ENCODE measurements at places on chromosomes 7 and 10.
A peak's percentile ranks its signal among the peaks of the same experiment; 100 is the strongest.

GRCh38 chr10:124967255-124967654 lies 25.3 kb downstream of the ZRANB1 start:
- DNase-seq, result no peak

GRCh38 chr10:48442809-48443177 lies 136.3 kb downstream of the MAPK8 start:
- no peak for DNase-seq

GRCh38 chr10:99693933-99694583 lies 34.7 kb downstream of the ENTPD7 start:
- no peak for DNase-seq

DNA sequence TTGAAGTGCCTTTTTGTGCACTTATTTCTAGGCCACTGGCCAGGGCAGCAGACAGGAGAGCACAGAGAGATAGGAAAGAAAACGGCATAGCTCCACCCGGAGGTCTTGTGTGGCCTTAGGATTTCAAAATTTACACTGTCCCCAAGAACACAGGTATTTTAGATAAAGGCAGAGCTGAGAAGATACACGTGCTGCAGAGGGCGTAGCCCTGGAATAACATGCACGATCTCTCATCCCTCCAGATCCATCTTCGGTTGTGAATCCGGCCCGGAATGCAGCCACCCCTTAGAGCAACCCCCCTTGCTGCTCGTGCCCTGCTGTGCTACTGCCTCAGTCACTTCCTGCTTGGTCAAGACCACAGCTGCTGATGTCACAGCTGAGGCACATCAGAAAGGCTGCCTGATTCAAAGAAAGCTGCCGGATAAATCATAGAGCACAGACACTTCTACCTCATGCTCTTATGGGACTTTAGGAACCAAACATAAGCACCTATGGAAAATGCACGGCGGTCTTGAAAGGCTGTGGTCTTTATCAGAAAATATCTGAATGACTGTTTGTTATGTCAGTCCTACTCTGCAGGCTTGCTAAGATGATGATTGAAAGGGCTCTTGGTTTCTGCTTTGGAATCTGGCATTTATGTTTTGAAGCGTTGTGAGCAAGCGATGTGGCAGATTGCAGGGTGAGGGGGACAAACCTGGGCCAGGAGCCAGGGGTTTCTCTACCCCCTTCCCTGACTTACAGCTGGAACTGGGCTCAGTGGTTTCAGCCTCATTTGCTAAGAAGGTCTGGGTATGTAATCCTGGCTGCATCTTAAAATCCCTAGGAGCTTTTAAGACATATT lies 152.0 kb downstream of the SVIL start:
- DNase-seq, result peak; percentile 38

DNA sequence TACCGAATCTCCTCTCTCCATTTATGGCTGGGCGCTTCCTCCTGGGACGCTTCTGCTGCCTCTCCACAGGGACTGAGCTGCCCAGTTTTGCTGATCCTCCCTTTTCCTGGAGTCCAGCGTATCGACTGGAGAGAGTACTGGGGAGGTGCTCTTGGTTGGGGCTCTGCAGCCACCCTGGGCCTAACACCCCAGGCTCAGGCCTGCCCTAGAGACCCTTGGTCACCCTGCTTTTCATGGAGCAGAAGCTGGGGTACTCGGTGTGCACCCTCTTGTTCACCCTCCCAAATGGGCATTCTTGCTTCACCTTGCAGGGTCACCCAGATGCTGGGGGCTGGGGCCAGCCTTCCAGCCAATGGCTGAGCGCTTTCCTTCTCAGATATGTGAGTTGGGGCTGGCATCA lies 88.8 kb upstream of the RET start:
- no peak for DNase-seq

DNA sequence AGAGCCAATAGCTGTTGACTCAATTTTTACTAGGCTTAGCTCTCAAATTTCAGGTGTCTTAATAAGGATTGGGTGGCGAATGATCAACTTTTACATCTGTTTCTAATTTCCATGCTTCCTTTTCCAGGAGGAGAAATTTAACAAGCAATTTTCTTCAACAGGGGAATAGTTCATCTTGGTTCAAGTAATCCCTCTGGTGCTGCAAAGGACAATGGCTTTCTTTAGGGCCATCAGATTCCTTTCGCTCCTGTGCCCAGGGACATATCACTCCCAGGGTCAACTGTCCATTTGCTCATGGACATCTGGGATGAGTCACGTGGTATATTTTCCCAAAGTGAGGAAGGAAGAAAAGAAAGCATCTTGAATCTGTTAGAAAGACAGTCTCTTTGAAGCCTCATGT lies 313.3 kb downstream of the FRMD4A start:
- DNase-seq, result no peak

DNA sequence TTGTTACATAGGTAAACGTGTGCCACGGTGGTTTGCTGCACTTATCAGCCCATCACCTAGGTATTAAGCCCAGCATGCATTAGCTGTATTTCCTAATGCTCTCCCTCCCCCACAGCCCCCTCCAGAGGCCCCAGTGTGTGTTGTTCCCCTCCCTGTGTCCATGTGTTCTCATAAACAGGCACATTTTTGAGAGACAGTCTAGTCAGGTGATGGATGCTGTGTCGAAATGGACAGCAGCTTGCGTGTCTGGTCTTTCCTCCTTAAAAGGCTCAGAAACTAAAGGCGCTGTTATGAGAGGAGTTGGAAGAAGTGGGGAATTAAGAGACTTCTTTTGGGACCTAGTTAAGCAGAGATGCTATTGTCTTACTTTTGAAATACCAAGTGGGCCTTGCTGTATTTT lies 296.0 kb downstream of the BBS9 start:
- no peak for DNase-seq

DNA sequence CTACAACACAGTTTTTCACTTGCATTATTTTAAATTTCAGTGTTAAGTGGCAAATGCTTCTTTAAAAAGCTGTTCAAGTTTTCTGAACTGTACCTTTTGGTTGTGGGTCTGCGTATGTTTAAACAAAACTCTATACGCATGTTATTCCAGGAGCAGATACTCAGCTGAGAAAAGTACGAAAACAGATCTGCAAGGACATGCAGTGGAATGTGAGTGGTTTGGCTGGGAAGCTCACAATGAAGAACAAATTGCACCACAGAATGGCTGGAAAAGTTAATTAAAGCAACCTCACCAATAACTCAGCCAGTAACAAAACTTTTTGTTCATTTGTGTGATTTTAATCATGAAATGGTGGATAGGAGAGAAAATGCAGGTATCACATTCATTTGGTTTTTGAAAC lies 17.6 kb downstream of the GLI3 start:
- DNase-seq, result no peak

- peak; percentile 19 for DNase-seq
Measured at GRCh38 chr7:64888561-64888900, 14.5 kb upstream of the ZNF273 start.

- DNase-seq, result no peak
Measured at GRCh38 chr10:34995925-34996324, 94.2 kb downstream of the CUL2 start.

GRCh38 chr7:113000316-113001020 lies 86.2 kb downstream of the GPR85 start:
- DNase-seq, result no peak

GRCh38 chr10:87642988-87643387 lies 16.7 kb upstream of the PAPSS2 start:
- DNase-seq, result no peak

GRCh38 chr10:2488446-2489005 lies 578.8 kb upstream of the PFKP start:
- no peak for DNase-seq

GRCh38 chr7:27518561-27519350 lies 143.9 kb downstream of the HIBADH start:
- DNase-seq, result no peak

DNA sequence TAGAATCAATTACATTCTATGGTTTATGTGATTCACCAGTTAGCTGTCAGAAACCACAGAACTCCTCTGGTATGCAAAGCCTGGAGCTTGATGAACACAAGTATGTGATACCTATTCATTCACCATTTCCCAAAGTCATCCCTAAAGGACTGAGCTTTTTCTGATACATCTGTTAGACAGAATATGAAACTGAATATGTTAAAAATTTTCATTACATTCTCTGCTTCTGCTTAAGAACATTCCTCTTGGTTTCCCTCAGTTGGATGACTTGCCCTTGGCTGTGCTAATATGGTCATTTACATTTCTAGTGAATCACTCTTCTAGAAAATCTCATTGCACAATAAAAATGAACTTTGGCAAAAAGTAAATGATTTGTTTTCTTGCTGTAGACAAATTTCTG lies 10.8 kb upstream of the PON1 start:
- no peak for DNase-seq

- DNase-seq, result no peak
Measured at GRCh38 chr7:92292981-92293380, 47.2 kb downstream of the ANKIB1 start.

GRCh38 chr7:8131694-8132605 lies 130.0 kb downstream of the ICA1 start:
- DNase-seq, result no peak

GRCh38 chr7:79452032-79452494 lies 1.4 kb downstream of the MAGI2 start:
- peak; percentile 25 for DNase-seq

- no peak for DNase-seq
Measured at GRCh38 chr7:28145931-28146330, 34.7 kb downstream of the JAZF1 start.

DNA sequence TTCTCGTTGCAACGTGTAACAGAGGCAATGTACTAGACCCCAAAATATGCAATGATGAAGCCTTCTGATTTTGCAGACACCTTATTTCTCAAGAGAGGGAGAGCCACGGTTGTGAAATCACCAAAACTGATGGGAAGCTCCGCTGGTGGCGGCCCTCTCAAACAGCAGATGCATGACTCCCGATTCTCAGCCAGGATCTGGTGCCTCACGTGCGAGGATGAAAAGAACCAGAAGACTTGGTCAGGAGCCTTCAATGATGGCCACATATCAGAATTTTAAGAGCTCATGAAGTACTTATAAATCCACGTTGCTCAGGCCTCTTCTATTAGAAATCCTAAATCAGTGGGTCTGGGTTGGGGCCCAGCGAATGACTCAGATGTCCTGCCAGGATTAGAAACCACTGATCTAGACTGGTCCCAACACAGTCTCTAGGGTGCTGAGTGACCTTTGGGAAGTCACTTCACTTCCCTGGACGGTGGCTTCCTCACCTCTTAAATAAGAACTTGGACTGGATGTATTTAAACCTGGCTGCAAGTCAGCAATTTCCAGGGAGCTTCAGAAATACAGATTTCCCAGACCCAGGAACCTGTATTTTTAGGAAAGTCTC lies 41.9 kb upstream of the FAM180A start:
- no peak for DNase-seq

DNA sequence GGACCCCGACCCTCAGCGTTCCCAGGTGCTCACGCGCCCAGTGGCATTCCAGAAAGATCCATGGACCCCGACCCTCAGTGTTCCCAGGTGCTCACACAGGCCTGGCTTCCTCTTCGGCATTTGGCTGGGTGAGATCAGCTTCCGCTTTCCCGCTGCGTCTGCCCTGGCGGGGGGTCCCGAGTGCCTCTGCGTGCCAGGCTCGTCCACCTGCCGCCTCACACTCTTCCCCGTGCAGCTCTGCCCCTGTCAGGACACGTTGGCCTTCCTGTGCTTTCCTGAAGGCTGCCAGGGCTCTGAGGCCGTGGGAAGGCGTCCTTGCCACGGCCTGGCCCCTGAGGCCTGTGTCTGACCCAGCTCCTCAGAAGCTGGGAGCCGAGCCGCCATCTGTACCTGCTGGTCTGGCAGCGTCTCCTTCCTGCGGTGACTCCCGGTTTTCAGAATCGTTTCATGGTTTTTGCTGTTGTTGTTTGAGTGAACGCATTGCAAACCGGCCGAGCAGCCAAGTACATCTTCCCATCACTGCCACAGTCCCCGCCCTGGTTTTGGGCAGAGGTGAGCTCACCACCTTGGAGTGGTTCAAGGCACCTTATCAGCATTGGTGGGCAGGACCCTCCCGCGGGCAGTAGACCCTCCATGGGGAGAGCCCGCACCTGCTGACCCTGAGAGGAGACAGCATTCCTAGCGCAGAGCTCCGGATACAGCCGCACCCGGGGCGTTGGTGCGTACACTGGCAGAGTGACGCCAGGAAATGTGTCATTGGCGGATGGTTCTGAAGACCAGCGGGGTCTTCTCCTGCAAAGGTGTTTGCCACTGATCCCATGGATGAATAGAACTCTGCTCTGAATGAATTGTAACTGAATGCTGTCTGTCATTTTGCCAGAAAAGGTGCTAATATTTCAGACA lies 17.4 kb downstream of the NKX6-2 start:
- DNase-seq, result no peak

DNA sequence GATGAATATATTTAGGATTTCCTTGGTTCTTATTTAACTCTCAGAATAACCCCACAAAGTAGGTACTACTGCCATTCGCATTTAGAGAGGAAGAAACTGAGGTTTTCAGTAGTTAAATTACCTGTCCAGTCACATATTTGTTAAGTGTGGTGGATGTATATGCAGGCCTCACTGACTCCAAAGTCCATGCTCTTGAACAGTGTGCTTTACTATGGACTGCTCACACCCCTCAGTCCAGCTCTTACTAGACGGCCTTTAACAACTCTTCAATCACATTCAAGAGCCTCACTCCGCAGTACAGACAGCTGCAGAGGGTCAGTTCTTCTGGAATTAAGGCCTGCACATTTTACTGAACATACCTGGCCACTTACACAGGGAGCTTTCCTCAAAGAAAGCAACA lies 36.2 kb downstream of the ZNF248 start:
- DNase-seq, result no peak

DNA sequence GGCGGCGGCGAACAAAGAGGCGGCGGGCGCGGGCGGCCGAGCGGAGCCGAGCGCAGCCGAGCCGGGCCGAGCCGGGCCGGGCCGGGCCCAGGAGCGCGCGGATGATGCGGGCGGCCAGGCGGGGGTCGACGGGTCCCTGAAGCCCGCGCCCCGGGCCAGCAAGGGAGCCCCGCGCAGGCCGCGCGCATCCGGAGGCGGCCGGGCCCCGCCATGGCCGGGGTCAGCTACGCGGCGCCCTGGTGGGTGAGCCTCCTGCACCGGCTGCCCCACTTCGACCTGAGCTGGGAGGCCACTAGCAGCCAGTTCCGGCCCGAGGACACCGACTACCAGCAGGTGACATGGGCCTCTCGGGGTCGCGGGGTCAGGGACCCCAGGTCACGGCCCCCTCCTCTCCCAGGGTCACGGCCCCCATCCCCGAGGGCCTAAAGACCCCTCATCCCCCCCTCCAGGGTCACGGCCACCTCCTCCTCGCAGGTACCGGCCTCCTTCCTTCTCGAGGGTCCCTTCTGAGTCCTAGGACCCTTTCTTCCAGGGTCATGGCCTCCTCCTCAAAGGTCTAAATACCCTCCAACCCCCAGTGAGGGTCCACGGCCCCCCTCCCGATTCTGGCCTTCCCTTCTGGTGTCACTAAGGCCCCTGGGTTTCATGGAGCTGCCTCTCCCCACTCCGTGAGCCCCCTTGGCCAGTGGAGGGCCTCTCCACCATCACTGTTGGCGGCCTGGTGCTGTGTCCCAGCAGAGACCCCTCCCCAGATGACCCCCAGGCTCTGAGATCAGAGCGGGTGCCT lies at the start of gene TTYH3:
Gene TTYH3, plus strand, starts transcription at position 41 of the 787 bp plus-strand sequence. Its CDS starts 170 bp downstream, at position 211.
- no peak for DNase-seq

- no peak for DNase-seq
Measured at GRCh38 chr7:79296553-79297320, 156.7 kb downstream of the MAGI2 start.
